ENCODE measurements at places on chromosomes 7 and 10.

DNA sequence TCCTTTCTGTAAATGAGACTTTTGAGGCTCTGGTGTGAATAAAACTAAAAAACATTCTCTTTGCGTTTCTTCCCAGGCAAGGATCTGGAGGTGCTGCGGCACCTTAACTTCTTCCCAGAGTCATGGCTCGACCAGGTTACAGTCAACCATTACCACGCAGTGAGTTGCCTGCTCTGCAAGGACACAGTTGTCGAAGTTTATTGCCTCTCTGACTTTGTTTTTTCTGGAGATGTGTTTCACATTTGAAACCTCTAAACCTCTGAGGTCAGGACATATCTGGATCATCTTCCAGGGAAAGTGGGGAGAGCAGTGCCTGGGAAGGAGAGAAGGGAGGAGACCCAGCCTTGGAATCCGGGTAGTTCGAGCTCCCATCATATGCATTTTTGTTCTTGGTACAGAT is 43.4 kb upstream of the PLEKHA1 start:
- DNase-seq = no peak

GRCh38 chr10:10598297-10598696 is 419.4 kb upstream of the CELF2 start:
- no peak for DNase-seq

- no peak for DNase-seq
Observed at GRCh38 chr7:37039131-37039749, 314.9 kb upstream of the AOAH start.

DNA sequence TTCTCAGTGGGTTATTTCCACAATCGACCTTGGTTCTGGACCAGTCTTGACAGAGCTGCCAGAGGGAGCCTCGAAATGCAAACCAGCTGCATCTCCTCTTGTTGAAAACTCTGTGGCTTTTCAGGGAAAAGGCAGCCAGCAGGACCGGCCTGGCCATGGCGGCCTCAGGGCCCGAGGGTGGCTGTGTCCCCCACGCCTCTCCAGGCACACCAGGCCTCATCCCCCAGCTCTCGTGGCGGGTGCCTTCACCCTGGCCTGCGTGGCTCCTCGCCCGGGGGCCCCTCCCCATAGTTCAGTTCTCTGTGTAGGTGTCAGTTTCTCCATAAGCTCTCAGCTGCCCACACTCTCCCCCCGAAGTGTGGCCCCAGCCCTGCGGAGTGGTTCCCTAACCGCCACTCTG is 63.5 kb downstream of the MGMT start:
- no peak for DNase-seq

- DNase-seq = no peak
Observed at GRCh38 chr7:79377097-79377496, 76.4 kb downstream of the MAGI2 start.

- no peak for DNase-seq
Observed at GRCh38 chr7:137996386-137996851, 5.5 kb downstream of the CREB3L2 start.

DNA sequence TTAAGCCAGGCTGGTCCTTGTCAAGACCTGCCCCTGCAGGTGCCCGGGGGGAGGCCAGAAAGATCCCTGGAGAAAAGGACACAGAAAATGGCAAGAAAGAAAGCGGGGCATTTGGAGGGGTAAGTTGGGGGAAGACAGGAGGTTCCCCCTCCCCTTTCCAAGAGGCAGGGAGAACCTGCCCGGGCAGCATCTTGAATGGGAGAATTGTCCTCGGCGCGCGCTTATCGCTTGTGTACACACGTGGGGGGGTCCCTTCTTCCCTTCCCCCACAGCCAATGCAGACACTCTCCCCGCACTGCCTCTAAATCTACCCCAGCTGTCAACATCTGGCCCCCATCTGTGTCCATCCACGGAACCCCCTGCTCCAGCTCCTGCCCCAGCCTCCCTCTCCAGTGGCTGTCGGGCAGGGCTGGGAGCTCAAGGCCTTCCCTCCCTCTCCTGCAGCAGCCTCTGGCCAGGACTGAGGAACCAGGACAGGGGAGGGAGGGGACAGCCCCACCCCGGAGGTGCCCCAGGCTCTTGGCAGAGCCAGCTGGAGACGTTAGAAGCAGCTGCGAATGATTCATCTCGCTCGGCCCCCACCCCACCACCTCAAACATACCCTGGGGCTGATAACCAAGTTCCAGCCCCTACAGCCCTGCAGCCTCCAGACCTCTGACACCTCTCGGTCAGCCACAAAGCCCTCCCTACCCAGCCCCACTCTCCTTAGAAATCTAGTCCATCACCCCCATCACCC is 25.3 kb downstream of the EPHB4 start:
- DNase-seq = no peak

GRCh38 chr7:129188372-129188891 is at the start of gene SMO:
SMO (plus strand) TSS chr7:129188633; CDS start chr7:129189152, 519 bp downstream.
- DNase-seq = no peak

DNA sequence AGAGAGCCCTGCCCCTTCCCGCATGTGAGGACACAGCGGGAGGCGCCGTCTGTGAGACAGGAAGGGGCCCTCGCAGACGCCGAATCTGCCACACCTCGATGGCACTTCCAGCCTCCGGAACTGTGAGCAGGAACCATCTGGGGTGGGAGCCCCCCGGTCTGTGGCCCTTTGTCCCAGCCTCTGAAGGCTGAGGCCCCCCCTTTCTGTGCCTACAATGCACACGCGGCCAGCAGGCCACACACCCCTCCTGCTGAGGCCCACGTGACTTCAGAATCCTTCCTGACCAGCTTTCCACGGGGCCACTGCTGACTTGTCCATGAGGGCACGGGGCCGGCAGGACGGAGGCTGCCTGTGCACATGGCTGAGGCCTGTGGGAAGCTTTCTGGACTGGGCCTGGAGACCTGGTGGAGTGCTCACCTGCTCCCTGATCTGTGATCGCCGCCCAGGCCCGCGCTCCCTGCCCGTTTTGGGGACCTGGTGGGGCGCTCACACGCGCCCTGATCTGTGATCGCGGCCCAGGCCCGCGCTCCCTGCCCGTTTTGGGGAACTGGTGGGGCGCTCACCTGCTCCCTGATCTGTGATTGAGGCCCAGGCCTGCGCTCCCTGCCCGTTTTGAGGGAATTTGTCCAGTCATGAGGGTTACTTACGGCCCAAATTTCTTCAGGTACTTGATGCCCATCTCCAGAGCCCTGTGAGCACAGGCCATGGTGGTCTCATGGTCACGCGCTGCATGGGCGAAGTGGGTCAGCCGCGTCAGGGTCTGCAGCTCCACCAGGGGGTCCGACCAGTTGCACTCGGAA is 34.3 kb downstream of the CFAP46 start:
- DNase-seq = no peak
